ENCODE measurements at places on chromosomes 4 and X.

- no peak for DNase-seq
These were observed 666.2 kb downstream of the KCTD8 start for GRCh38 chr4:43782391-43782790.

DNA sequence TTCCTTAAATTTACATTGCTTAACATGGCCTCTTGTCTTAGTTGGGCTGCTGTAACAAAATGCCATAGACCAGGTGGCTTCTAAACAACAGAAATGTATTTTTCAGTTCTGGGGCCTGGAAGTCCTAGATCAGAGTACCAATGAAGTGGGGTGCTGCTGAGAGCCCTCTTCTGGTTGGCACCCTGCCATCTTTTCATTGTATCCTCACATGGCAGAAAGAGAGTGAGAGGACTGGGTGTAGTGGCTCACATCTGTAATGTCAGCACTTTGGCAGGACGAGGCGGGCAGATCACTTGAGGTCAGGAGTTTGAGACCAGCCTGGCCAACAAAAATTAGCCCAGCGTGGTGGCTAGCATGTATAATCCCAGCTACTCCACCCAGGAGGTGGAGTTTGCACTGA is 12.0 kb upstream of the KLB start:
- DNase-seq, result no peak

DNA sequence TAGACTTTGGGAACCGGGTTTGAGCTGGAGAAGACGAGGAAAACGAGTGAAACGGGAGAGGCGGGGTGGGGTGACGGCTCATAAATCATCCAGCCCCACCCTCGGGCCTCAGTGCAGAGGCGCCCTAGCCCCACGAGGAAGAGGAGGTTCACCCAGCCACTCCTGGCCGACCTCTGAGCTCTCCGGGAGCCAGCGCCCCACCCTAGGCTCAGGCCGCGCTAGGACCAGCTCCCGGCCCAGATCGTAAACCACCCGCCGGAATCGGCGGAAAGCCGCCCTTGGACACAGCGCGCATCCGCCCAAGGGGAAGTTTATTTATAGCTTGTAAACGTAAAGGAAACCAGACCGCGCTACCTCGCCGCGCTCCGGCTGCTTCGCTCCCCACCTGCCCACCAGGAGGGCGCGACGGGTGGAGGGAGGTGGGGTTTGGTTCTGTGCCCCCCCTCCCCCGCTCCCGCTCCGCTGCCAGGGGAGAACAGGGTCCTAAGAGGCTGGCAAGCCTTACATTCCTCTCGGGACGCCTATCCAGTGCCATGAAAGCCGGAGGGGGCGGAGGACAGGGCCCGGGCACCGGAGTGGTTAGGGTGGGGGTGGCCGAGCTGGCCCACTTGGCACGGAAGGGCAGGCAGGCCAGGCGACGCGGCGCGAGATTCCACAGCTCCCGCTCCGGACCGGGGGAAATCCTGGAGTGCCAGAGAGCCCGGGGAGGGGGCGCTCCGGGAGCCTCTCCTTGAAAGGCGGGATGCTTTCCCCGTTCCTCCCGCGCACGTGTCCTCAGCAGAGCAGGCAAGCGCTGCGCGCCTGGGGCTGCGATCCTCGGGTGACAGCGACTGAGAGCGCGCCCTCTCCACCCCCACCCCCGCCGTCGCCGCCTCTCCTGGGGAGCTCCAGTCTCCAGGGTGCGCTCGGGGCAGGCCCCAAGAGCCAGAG is 84.2 kb downstream of the BCOR start:
- DNase-seq, result peak; percentile 59

DNA sequence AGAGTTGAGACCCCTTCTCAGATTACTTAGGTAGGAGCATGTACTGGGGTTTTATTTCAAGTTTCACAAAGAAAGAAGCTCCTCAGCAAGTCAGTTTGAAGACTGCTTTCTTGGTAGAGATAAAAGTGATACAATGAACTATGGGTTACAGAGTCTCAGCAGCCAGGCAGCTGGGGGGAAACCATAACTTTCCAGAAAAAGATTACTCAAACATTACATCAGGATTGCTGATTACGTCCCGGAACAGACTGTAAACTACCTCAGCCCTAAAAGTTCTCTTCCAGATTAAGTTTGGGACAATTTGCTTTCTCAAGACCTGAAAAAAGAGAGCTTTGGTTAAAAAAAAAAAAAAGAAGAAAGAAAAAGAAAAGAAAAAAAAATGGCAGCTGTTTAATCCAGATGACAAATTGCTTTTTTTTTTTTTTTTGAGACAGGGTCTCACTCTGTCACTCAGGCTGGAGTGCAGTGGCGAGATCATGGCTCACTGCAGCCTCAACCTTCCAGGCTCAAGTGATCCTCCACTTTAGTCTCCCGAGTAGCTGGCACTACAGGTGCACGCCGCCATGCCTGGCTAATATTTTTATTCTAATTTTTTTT is 16.6 kb downstream of the SAT1 start:
- peak; percentile 43 for DNase-seq

DNA sequence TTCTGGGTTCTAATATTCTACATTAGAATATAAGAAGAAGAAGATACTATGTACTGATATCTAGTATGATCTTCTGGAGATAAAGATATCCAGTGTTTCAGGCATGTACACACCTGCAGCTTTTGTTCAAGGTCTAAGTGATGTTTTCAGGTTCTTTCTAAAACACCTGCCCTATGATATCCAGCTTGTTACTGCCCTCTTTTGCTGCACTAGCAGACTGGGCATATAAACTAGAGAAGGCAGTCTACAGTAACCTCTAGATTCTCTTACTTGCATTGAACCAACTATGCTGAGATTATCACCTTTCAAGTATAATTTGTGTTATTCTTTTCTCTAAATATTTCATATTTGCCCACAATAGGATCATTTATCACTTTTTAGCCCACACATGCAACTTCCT is 1.9 kb upstream of the FRYL start:
- DNase-seq, result no peak

- DNase-seq, result peak; percentile 73
These were observed 7.4 kb downstream of the DMP1 start for GRCh38 chr4:87657525-87657924.

- no peak for DNase-seq
These were observed 163.2 kb upstream of the ETNPPL start for GRCh38 chr4:108926061-108926460.

- DNase-seq, result no peak
These were observed 841 bp downstream of the MTNR1A start for GRCh38 chr4:186554539-186554913.

- peak; percentile 22 for DNase-seq
These were observed 125.4 kb downstream of the BCOR start for GRCh38 chrX:39972340-39972739.

DNA sequence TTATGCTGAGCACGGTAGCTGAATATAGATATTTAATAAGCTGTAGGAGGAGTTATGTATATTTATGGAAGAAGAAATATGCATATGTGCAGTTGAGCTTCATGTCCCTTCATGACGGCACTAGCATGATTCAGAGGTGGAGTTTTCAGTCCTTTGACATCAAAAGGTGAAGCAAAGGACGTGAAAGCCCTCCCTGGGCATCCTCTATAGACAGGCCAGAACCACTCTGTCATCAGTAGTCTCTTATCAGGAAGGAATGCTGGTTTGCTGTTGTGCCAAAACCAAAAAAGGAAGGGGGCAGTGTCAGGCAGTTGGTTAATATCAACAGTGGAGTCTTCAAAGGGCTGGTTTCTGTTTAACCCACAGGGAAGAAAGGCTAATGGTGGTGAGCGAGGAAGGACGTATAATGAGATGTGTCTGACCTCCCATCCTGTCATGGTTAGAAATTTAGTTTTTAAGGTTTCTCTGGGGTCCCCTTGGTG is 23.5 kb upstream of the IL2 start:
- peak; percentile 32 for DNase-seq

DNA sequence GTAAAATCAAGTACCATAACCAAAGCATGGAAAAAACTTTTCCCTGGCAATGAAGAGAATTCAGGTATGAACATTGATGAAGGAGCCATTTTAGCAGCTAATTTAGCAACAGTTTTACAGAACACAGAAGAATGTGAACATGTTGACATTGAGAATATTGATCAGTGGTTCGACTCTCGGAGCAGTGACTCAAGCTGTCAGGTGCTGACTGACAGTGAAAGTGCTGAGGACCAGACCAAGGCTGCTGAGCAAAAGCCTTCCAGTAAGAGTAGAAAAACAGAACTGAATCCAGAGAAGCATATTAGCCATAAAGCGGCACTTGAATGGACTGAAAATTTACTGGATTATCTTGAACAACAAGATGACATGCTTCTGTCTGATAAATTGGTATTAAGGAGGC is 2.8 kb downstream of the TIGD2 start:
- no peak for DNase-seq

DNA sequence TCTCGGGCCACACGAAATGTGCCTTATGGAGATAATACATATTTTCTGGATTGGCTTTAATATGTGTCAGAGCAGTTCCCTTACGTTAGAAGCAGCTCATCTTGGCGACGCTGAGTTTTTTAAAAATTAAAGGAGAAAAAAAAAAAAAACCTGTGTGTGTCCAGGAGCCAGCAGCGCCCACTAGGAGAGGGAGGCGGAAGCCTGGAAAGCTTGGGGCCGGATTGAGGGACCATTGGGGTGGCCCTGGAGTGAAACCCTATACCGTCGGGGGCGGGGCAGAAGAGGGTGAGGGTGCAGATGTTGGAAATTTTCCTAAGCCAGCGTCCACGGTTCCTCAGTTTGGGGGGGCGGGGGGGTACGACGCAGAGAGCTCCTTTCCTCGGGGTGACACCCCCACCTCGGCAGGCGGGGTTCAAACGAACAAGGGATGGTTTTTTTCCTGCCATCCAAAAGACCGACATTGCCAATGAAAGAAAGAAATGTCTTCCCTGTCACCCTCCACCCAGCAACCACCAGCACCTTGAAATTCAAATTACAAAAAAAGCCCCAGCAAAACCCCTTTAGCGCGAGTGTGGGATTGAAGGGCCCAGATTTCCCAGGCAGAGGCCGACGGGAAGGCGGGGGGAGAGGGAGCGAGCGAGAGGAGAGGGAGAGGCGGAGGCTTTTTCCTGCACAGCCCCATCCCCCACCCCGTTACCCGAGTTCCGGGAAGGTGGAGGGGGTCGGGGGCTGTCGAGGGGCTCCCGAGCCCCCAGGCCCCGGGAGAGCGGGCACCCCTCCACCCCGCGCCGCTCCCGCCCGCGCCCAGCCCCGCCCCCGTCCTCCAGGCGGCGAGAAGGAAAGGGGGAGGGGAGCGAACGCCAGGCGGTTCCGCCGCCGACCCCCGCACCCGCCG is 859 bp downstream of the SMARCA1 start:
- peak; percentile 54 for DNase-seq

- DNase-seq, result no peak
These were observed 196.9 kb upstream of the BANK1 start for GRCh38 chr4:101593666-101594065.

DNA sequence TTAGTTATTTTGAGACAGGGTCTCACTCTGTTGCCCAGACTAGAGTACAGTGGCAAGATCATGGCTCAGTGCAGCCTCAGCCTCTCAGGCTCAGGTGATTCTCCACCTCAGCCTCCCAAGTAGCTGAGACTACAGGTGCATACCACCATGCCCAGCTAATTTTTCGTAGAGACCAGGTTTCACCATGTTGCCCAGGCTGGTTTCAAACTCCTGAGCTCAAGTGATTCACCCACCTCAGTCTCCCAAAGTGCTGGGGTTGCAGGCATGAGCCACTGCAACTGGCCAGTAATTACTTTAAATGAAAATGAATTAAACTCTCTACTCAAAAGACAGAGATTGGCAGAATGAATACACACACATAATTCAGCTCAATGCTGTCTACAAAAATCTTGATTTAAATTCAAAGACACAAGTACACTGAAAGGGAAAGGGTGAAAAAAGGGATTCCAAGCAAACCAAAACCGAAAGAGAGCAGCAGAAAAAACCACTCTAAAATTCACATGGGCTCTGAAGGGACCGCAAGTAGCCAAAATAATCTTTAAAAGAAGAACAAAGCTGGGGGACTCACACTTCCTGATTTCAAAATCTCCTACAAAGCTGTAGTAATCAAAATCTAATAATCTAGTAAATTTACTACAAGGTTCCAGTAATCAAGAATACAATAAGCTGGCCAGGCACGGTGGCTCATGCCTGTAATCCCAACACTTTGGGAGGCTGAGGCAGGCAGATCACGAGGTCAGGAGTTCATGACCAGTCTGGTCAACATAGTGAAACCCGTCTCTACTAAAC is 11.8 kb upstream of the SPON2 start:
- no peak for DNase-seq

- no peak for DNase-seq
These were observed 531.5 kb downstream of the ANKRD50 start for GRCh38 chr4:124181039-124181438.

DNA sequence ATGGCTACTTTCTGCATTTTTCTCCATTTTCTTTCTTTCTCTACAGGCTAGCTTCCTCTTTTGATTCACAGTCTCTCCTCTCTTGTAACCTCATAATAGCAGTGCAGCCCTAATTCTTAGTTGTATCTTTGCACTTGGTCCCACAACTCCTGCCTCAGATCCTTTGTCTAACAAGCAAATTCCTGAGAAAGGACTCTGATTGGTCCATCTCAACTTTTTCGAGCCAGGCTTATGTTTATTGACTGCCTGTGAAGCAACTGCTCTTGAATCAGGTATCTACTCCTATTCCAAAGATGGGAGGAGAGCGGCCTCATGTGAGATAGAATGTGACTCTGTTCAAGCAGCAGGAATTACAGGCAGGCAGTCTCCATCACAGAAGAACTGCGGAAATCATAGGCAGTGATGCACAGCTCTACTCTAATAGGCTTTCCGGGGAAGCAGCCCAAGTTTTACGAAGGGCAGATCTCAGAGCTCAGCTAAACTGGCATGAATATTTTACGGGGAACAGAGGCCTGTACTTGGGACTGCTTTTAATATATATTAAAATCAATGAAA is 123.5 kb downstream of the GABRB1 start:
- DNase-seq, result no peak

- no peak for DNase-seq
These were observed 109.1 kb downstream of the CRLF2 start for GRCh38 chrX:1103360-1103759.

GRCh38 chr4:172794307-172794703 is 374.3 kb upstream of the GALNT7 start:
- no peak for DNase-seq

- DNase-seq, result no peak
These were observed 2.0 kb upstream of the ARSD start for GRCh38 chrX:2931155-2931554.

GRCh38 chr4:121156822-121157769 is 7.0 kb downstream of the TNIP3 start:
- no peak for DNase-seq

DNA sequence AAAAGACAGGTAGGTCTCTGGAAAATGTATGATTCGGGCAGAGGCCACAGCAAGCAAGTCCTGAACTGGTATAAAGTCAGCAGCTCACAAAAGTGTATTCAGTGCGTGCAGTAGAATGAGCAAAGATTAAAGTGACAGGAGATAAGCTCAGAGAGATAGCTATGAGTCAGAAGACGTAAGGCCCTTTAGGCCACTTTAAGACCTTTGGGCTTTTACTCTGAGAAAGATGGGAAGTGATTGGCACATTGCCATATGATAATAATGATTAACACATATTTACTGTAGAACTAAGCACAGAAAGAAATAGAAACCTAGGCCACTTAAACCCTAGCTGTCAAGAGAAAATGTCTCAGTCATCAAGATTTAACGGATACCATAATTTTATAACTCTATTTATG is 51.7 kb downstream of the TBCK start:
- no peak for DNase-seq

- DNase-seq, result no peak
These were observed 145.1 kb downstream of the RBM47 start for GRCh38 chr4:40484346-40485090.

All from astrocyte of the spinal cord (primary cell).